ENCODE measurements at places on chromosomes 2 and 18. TPM values are rescaled to one million over a fixed set of nuclear protein-coding genes. Genes with fewer than 3 reads are reported as not detected.

- no peak for DNase-seq
These were observed 5.1 kb upstream of the EML4 start for GRCh38 chr2:42164046-42164445.

Gene TBR1
- total RNA-seq, result under 0.01 TPM

- DNase-seq, result no peak
These were observed 188.8 kb upstream of the LINC00305 start for GRCh38 chr18:64337673-64338072.

DNA sequence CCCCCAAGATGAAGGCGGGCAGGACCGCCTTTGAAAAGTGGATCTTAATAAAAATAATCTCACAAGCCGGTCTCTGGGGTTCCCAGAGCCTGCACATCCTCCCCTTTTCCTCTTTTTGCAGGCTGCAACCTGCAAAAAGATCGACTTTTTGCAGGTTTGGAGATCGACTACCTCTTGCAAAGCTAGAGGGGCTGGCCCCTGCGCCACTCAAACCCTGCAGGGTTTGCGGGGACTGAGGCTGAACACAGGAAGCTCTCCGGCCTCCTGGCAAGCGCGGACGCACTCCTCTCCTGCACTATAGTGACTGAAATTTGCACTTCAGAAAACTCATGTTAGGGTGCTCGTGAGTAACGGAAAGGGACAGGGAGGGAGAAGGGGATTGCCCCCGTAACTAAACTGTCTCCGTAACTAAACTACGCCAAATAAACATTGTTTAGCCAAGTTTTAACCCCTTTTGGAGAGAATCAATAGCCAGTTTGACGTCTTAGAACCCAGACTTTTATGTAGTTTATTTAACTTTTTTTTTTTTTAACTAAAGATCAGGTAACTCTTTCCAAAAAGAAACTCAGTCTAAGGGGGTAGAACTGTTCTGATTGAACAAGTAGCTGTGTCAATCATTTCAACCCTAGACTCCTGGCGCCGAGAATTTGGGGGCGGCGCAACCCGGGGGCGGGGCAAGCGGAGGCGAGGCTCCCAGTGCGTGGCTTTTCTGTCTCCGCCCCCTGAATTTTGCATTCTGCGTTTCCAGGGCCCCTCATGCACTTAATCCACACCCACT, 2.5 kb downstream of the IGFBP5 start:
- DNase-seq, result no peak

DNA sequence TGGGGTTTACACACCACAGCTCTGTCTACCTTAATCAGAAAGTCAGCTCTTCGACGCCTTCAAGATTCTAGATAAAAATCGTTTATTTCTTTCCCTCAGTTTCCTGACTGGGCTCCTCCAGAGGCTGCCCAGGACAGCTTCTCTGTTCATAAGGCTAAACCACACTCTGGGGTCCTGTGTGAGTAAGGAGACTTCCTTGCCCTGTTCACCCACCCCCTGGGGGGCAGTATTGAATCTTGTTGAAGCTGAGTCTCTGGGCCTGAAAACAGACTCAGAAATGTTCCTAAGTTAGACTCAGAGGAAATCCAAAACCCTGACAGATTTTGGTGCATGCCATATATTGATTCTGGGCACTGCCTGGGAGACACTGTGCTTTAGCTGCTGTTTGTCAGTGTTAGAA, 43.0 kb downstream of the G6PC2 start:
- DNase-seq, result no peak

GRCh38 chr18:54090856-54091255, 133.6 kb downstream of the MBD2 start:
- no peak for DNase-seq

Gene GTF2A1L
- not detected for total RNA-seq

Gene MARCO
- total RNA-seq, result under 0.01 TPM

GRCh38 chr2:238235331-238235732, 4.5 kb downstream of the HES6 start:
- DNase-seq, result peak; percentile 21

GRCh38 chr18:40874233-40874632, 1080.8 kb upstream of the PIK3C3 start:
- no peak for DNase-seq

- no peak for DNase-seq
These were observed 95.4 kb downstream of the BOD1L2 start for GRCh38 chr18:57242285-57242684.

DNA sequence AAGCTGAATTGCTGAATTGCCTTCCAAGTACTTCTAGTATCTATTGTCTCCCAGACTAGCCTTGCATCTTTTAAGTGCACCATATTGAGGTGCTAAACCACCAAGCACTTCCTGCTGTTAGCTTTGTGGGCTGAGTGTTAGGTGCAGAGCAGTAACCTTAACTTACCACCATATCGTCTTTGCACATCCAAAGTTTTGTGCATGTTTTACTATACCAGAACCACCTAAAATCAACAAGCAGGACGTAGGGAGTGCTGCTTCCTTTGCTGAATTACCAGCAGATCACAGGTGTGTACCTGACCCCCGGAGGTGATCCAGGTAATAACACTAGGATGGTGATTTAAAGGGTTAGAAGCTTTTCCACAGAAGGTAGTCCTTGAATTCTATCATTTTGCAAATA, 359.9 kb upstream of the HNRNPA3 start:
- DNase-seq, result peak; percentile 6

Gene ST6GAL2
- 21.3 TPM for total RNA-seq
